ENCODE measurements at places on chromosomes 11 and 22.

- DNase-seq, result no peak
Observed at GRCh38 chr22:45876136-45877035, 100.6 kb downstream of the WNT7B start.

DNA sequence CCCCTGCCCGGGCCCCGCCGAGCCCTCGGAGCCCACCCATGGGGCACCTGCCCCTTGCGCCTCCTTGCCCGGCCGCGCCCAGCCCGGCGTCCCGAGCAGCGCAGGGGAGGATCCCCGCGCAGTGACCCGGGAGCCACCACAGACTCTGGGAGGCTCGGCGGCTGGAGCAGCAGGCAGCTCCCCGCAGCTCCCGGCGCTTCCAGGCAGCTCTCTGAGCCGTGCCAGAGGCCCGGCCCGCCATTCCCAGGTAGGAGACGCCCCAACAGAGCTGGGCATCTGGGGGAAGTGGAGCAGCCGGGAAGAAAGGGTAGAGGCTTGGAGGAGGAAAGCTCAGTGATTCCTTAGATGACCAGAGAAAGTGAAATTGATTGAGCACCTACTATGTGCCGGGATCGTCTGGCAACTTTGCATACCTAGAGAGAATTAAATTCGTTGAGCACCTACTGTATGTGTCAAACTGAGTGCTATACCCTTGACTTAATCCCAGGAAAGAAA, 670 bp downstream of the RASD2 start:
- no peak for DNase-seq

DNA sequence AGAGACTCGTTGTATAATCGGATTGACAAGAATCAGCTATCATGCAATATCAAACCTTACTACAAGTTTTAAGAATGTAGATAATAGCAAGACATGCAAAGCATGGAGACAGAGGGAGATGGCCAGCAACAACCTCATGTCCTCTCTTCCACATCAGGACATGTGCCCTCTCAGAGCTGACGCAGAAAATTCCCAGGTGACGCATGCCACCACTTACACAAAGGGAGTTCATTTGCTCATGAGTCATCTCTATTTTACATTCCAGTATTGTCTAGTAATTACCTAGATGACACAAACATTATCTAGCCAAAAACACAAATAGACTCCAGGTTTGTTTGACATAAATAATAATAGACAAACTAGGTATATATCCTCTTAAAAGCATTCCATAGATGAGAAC, 38.1 kb upstream of the OPCML start:
- no peak for DNase-seq

GRCh38 chr11:7638710-7639642, 34.3 kb downstream of the CYB5R2 start:
- DNase-seq, result no peak

GRCh38 chr22:33803371-33804282, 116.6 kb downstream of the LARGE1 start:
- DNase-seq, result no peak

DNA sequence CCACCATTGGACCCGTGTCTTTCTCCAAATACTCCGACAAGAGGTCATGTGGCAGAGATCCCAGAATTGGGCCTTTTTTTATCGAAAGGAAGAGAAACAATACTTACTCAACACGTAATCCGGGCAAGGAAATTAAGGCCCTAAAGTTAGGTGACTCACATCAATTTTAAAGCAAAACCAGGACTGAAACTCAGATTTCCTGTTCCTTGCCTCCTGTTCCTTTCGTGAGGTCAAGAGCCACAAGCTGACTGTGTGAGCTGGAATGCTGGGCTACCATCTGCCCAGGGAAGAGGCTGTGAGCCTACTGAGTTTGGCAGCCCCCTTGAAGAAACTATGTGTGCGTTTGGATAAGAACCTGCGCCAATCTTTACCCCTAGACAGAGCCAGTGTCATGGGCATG, 27.1 kb upstream of the MRGPRX2 start:
- DNase-seq, result no peak

GRCh38 chr22:26139310-26139709, 30.0 kb upstream of the SEZ6L start:
- DNase-seq, result no peak

- peak; percentile 72 for DNase-seq
Observed at GRCh38 chr22:21657360-21658032, 8.3 kb upstream of the PPIL2 start.

- DNase-seq, result no peak
Observed at GRCh38 chr11:78878631-78879030, 304.0 kb upstream of the NARS2 start.

- DNase-seq, result no peak
Observed at GRCh38 chr11:20654038-20654437, 15.3 kb upstream of the NELL1 start.

DNA sequence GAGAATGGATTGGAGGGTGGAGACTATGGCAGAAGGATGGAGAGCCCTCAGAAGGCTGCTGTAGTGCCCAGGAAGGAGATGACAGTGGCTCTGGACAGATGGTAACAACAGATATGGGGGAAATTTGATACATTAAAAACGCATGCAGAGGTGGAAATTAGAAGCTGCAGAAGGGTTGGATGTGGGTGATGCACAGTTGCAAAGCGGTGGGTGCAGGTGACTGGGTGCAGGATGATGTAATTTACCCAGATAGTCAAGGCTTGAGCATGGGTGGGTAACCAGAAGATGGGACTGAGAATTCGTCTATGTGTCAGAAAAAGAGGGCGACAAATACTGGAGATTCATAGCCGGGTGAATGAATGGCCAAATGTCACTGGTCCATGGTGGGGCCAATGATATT, 570.3 kb downstream of the MN1 start:
- DNase-seq, result no peak

DNA sequence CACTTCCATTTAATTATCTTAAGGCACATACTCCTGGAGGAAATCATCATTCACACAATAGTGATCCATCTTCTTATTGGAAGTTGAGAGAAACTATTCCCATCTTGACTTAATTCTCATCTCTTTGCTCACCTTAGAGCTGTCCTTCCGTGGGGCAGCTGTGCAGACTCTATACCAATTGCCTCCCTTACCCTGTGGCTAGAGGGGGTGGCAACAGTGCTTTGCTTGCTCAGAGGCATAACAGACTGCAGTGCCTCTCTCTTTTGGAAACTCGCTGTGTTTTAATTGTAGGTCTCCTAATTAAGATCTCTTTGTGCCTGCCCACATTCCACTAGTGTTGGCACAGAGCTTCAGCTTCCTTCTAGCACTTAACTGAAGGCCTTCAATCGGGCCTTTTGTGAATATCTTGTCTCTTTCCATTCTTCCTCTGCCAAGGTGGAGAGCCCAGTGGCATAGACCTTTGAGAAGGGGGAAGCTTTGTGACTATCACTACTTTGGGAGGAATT, 5.5 kb downstream of the KMT2A start:
- no peak for DNase-seq

GRCh38 chr11:3962406-3962840, 107.0 kb downstream of the STIM1 start:
- no peak for DNase-seq

- DNase-seq, result peak; percentile 33
Observed at GRCh38 chr22:46072110-46072881, 78.0 kb upstream of the PPARA start.

- DNase-seq, result no peak
Observed at GRCh38 chr11:6298605-6299004, 21.7 kb downstream of the CAVIN3 start.

- no peak for DNase-seq
Observed at GRCh38 chr11:61091373-61092279, 10.7 kb upstream of the CD5 start.

GRCh38 chr11:73653996-73654395, 7.6 kb downstream of the PLEKHB1 start:
- no peak for DNase-seq

DNA sequence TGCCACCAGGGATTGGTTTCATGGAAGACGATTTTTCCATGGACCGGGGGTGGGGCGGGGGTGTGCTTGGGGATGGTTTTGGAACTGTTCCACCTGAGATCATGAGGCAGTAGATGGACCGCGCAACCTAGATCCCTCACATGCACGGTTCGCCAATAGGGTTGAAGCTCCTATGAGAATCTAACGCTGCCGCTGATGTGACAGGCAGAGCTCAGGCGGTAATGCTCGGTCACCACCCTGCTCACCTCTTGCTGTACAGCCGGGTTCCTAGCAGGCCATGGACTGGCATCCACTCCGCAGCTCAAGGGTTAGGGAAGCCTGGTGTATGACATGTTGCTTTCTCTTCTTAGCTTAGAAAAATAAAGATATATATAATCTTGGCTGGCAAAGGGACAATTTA, 22.0 kb downstream of the RBX1 start:
- DNase-seq, result no peak

DNA sequence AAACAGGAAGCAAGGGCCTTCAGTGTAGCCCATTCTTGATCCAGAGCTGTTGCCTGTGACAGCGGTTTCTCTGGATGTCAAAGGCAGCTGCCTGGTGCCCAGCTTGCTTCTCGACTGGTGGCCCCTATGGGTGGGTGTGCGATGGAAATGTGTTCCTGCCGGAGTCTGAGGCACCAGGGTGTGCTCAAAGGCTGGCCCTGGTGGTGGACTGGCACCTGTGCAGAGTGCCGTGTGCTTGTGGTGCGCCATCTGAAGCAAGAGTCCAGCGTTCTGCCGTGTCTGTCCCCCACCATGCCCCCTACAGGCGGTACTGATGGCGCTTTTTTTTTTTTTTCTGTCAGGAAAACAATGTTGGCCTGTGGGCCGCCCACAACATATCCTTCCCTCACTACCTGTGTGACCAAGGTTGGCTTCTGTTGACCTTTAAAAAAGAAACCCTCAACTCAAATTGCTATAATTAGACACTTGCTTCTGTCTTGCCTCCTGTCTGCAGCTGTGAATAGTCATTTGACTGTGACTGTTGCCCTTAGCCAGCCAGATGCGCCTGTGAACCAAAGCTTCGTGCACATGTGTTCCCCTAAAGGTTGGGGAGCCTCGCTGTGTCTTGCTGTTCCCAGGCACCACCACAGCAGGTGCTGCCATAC, 4.7 kb upstream of the RANBP1 start:
- DNase-seq, result no peak
